ENCODE measurements at places on chromosomes 16 and 17. TPM values are rescaled to one million over a fixed set of nuclear protein-coding genes. Genes with fewer than 3 reads are reported as not detected.
A peak's percentile ranks its signal among the peaks of the same experiment; 100 is the strongest.

- DNase-seq = peak; percentile 52
Observed at GRCh38 chr16:10514369-10515055, 65.9 kb downstream of the EMP2 start.

DNA sequence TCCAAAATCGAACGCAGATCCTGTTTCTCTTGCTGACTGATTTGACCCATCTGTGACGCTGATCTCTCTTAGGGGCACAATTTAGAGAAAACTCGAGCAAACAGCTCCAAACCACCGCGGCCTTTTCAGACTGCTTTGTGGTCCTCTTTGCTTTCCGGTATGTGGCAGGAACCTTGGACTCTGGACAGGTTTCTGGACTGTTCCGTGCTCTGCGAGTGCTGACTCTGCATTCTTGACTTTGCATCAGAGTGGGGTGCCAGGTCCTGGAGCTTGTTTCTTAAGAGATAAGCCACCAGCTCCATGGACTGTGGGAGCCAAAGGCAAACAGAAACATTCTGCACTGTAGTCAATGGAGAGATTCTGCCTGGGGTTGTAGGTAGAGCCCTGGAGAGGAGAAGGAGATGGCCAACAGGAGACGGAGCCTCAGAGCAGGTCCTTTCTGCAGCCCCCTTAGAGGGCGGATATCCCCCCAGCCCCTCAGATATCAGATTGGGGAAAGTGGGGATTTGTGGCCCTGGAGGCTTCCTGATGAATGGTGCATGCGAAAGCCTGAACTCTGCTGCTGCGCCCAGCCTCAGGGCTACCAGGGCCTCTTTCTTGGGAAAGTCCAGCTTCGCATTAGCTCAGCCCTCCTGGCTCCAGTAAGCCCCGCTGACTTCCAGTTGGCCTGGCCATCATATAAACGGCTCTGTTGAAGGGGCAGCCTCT is 65.6 kb downstream of the WIPI1 start:
- DNase-seq = no peak

- DNase-seq = no peak
Observed at GRCh38 chr17:48453447-48453846, 23.4 kb upstream of the SKAP1 start.

- DNase-seq = no peak
Observed at GRCh38 chr17:67868176-67868575, 42.9 kb downstream of the BPTF start.

- no peak for DNase-seq
Observed at GRCh38 chr17:30347488-30347887, 13.6 kb upstream of the TMIGD1 start.

- peak; percentile 39 for DNase-seq
Observed at GRCh38 chr17:60390925-60391470, 935 bp downstream of the USP32 start.

- no peak for DNase-seq
Observed at GRCh38 chr16:20930365-20930690, 29.8 kb downstream of the LYRM1 start.

DNA sequence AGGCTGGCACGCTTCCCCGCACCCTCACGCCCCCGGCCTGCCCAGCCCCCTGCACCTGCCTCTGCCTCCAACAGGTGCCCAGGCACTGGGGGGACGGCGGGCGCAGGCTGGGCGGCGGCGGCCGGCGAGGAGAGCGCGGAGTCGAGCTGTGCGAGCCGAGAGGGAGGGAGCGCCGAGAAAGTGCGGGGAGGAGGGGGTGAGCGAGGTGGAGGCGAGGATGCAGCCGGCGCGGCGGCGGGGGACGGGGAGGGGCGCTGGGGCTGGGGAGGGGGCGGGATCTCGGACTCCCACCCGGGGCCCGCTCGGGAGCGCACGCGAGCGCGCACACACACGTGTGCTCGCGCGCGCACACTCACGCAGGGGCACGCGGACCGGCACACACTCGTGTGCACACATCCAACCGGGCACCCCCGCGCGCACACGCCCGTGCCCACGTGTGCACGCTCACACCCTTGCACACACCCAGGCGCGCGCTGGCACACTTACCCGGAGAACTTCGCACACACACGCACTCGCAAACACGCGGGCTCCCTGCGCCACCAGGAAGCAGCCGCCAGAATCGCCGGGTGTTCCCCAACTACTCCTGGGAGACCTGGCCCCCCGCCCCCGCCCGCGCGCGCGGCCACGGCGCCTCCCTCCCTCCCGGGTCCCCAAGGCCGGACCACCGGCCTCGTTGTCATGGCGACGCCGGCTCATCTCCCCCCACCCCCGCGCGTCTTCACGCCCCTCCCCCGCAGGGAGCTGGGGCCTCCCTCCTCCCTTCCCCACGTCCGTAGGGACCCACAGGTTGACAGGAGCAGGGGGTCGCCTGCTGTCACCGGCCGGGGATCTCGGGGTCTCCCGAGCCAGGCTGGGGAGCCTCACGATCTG is at the start of gene DOC2A:
DOC2A (minus strand) TSS at position 184 of the 870 bp plus-strand sequence. CDS start 805 bp downstream, outside the sequence.
- no peak for DNase-seq

DNA sequence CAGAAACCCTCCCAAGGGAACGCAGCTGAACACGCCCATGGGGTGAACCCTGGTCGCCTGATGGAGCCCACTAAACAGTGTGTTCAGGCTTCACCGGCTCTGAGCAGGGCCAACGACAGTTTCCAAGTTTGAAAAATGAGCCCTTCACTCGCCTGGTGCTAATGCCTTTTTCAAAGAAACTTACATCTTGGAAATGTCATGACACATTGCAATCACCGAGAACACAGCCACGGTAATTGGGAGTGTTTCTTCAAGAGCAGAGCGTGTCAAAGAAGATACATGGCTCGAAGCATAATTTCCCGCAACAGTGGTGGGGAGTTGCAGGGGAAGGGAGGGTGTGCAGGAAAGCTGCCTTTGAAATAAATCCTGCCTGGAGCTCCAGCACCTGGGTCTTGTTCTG is 463.2 kb downstream of the TMEM114 start:
- DNase-seq = no peak

DNA sequence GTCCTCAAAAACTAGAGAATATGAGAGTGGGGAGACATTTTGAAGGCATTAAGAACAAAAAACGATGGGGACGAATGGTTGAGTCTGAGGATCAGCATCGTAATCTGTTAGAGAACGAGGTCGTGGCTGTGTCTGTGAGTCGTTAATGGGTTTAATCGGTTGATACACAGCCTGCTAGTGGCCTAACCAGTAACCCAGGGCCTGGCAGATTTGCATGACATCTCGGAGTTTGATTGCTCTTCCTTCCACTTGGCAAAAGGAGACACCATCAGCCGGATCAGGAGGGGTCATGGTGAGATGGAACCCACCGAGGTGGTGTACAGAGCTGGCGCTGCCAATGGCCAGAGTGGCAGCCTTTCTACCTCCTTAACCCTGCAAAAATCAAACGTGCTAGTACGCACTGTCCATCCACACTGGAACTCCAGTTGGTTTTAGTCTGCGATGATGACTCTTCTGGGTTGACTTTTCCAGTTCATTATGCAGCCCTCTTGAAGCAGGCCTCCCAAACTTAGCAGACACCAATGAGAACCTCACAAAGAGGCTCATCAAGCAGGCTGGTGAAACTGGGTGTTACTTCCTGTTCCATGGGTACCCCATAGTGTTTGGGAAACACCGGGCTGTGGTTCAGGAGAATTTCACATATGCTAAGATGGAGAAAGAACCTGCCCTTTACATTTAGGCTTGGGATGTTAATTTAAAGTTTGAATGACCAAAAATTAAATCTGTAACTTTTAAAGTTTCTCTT is 4.1 kb downstream of the HS3ST3B1 start:
- DNase-seq = peak; percentile 48

GRCh38 chr16:5072334-5073278 is 963 bp downstream of the ALG1 start:
- DNase-seq = no peak

DNA sequence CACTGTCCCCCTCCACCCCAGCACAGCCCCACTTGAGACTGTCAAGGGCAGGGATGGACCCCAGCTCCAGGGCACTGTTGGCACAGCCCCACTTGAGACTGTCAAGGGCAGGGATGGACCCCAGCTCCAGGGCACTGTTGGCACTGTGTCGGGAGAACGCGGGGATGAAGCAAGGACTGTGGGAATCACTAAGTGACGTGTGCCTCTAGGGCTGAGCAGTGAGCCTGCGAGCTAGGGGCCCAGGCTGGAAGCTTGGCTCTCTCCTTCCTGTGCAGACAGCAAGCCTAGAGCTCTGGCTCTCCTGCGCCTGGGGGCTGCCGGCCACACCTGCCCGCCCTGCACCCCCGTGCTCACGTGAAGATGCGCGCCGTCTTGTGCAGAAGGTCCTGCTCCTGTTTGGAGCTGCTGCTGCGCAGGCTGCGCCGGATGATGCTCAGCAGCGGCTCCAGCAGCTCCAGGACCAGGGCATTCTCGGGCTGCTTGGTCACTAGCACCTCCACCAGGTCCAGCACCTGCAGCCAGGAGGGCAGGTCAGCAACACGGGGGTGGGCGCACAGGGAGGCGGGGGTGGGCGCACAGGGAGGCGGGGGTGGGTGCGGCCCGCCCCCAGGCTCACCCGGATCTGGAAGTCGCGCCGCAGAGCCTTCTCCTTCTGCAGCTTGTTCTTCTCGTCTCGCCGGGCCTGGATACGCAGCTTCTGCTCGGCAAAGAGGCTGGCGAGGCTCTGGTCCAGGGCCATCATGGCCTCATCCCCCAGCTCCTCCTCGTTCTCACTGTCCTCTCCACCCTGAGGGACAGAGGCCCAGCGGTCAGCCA is 10.8 kb downstream of the MYBBP1A start:
- no peak for DNase-seq

- no peak for DNase-seq
Observed at GRCh38 chr17:79154951-79155585, 80.4 kb downstream of the ENGASE start.

GRCh38 chr16:70780546-70780945 is 20.4 kb downstream of the VAC14 start:
- no peak for DNase-seq

DNA sequence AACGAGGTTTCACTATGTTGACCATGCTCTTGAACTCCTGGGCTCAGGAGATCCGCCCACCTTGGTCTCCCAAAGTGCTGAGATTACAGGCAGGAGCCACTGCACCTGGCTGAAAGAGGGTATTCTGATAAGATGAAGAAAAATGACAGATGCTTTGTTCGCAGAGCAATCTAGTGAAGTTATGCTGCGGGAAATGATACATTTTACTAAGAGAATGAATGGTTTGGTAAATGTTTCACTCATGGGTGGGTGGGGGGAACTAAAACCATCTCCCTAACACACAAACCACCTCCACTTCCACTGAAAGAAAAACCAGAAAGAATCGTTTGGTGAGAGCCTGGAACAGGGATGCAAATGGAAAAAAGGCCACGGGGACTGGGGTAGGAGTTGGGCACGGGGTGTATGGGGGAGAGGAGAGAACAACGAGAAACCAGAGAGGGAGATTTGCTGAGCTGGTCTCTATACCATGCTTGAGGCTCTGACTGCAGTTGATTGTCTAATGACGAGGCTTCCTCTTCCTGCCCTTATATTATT is 19.0 kb upstream of the XYLT2 start:
- no peak for DNase-seq

- DNase-seq = peak; percentile 48
Observed at GRCh38 chr17:20944014-20944865, 98.6 kb downstream of the USP22 start.

- DNase-seq = no peak
Observed at GRCh38 chr16:88712362-88712979, 6.2 kb downstream of the CTU2 start.

DNA sequence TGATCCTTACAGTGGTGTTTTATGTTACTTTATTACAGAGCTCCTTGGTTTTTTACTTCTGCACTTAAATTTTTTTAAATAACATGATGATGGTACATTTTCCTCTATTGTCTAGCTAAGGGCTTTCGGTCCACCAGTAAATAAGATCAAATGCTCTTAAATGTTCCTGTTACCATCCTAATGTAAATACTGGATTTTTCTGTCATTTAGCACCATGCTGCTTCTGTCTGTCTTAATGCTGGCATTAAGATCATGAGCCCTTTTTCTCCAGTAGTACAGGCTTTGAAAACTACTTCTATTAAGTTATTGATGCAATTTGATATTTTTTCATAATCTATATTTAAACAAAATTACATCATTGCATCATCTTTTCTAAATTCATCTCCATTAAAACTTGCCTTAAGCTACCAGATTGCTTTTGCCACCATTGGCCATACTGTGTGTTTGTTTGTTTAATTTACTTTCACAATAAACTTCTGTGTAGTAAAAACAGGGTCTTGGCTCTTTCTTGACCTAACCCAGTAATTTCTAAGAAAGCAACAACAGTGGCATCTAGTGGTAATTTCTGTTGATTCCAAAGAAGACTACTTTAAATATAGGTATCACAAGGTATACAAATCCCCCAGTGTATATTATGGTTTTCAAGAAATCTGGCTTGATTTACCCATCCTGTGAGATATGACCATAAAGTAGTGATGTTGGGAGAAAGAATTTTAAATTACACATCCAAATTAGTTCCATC is 9.0 kb upstream of the PHAF1 start:
- no peak for DNase-seq

- no peak for DNase-seq
Observed at GRCh38 chr16:73997971-73998370, 298.6 kb upstream of the PSMD7 start.

DNA sequence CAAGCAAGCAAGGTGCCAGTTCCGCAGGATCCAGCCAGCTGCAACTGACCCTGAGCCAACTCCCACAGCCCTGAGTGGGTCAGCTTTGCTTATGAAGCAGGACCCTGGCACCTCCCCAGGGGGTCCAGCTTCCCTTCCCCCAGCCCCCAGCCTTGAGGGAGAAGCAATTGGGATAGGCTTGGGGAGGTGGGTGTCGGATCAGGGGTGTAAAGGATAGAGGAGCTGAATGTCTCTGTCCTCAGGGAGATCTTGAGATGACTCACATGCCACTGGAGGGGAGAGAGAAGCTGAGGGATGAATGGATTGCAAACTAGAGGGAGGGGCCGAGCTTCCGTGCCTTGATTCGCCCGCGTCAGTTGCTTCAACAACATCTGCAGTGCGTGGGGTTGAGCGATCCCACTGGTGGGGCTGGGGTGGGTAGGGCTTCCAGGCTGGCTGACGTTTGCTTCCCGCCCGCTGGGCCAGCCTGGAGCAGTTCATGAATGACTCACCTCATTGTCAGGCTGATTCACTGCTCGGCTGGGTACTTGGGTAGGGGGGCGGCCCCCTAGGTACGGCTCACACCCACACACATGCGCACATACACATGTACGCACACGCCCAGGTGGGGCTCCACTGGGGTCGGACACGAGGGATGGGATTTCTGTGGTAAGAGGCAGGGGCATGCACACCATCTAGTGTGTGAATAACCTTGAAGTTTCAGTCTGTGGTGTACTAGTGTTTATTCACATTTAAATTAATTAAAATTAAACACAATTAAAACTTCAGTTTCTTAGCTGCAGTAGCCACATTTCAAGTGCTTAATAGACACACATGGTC is 3.6 kb upstream of the HROB start:
- peak; percentile 94 for DNase-seq

The DNAH17 gene
- 0.02 TPM for total RNA-seq

The CARD14 gene
- 0.15 TPM for total RNA-seq

The CDH13 gene
- 0.51 TPM for total RNA-seq

The CA7 gene
- not detected for total RNA-seq

The CLEC18A gene
- total RNA-seq = 0.02 TPM

The HES7 gene
- total RNA-seq = 0.14 TPM

The ADAM11 gene
- total RNA-seq = 2.3 TPM

The TAT gene
- total RNA-seq = not detected

The SPATA32 gene
- 0.21 TPM for total RNA-seq
